ENCODE measurements at places on chromosomes 4 and X.

DNA sequence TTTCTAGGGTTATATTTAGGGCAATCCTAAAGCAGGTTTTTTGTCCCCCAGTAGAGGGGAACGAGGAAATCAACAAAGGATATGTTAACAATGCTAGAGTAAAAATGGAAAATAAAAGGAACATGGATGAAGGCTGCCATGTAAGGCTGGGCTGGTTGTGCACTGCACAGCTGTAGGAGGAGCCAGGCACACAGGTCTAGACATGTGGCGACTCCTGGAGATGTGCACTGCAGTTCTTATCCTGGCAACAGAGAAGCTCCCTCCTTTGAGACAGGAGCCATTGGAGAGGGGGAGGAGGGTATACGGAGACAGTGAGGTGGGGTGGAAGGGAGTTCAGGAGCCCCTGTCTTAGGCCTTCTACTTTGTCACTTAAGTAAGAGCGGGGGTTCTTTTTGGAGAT, 65.9 kb downstream of the NAT8L start:
- DNase-seq = no peak

DNA sequence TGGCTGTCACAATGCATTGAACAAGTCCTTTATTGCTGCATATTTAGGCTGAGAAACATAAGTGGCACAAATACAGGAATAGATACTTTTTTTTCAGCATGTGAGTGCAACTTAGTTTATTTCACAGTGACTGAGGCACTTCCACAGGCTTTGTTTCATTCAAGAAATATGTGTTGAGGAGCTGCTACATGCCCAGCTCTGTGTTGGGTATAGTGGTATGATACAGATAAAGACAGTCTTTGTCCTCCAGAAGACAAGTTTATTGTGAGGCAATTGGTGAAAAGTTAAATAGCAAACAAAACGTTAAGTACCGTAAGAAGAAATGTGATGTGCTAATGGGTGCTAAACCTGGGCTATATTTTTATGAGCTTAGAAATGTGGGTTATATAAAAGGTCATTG, 186.4 kb downstream of the SPRY1 start:
- DNase-seq = no peak

GRCh38 chr4:2808001-2808400, 15.1 kb downstream of the SH3BP2 start:
- DNase-seq = no peak

DNA sequence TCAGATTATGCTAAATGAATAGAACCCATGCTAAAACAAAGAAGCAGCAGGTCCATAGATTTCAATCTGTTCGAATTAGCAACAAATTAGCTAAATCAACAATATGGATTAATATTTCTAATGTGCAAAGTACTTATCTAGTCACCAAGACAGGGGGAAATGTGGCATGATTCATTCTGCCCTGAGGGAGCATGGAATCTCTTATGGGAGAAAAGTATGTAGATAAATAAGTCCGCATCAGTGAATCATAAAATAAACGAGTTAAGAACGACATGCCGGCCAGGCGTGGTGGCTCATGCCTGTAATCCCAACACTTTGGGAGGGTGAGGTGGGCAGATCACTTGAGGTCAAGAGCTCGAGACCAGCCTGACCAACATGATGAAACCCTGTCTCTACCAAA, 102.1 kb downstream of the ANOS1 start:
- DNase-seq = no peak

DNA sequence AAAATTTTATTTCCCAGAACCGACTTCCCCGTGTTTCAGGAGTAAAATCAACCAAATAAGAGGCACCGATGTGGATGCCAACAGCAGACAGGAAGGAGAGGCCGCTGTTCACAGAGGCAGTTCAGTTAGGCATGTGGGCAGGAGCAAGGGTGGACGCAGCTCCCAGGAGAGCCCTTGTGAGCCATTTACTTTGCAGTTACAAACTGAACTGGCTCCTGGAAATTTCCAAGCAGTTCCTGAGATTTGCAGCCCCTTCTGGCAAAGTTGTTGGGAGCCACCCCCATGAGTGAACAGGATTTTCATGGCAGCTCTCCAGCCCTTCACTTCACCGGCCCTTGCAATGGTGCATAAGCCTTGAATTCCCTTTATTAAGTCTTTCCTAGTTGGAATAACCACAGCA, 189.1 kb downstream of the AFAP1 start:
- no peak for DNase-seq

GRCh38 chr4:177596035-177596434, 153.8 kb upstream of the AGA start:
- DNase-seq = no peak
